ENCODE measurements at places on chromosomes 5 and 9.

DNA sequence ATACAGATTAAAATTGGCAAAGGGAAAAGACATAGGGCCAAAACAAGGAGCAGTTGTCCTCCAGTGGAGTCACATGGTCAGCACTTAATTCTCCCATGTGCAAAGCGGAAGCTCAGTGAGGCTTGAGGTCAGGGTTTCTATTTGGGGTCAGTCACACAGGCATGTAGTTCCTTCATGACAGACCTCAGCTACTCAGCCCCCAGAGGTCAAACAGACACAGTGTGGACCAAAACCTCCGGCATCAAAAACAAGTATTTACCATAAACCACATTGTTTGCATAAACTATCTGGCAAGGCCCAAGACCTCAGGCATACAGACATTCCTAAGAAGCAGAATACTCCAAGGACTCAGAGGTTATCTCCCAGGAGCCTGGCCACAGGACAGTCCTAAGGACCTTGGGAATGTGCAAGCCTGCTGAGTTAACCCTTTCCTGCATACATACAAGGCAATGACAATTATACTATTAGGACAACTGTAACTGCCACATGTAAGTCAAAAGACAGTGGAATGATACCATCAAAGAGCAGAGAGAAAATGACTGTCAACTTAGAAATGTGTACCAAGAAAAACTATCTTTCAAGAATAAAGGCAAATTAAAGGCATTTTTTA is 28.7 kb upstream of the FNIP1 start:
- no peak for DNase-seq

DNA sequence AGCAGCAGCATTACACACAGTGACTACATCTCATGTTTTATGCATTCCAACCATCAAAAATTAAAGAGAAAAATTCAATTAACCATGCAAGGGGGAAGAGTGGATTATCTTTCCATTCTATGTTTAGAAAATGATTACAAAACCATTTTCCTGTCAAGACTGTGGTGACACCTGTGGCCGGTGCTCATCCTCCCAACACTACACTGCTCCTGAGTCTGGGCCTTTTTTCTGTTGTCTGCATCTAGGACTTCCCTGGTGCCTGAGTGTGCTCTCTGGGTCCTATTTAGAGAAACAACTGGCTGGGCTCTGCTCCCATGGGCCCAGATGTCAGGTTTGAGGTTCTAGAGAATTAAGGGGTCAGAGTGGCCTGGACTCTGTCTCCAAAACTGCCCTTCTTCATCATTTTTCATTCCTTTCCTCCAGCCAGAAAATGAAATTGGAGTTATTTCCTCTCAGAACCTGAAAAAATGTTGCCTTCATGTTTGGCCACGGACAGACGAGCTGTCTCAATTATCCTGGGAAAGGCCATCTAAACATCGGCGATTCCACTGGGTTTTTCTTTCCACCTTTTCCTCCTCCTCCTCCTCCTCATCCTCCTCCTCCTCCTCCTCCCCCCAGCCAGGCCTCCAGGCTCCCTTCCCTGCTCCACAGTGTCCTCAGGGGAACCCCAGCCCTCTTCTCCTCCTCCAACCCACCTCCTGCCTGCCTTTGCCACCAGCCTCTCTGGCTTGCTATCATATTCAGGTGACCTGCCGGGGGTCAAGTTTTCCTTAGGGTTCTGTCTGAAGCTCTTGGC is 11.4 kb upstream of the ARSI start:
- no peak for DNase-seq

- no peak for DNase-seq
Observed at GRCh38 chr5:55306641-55307382, 682 bp downstream of the DHX29 start.

DNA sequence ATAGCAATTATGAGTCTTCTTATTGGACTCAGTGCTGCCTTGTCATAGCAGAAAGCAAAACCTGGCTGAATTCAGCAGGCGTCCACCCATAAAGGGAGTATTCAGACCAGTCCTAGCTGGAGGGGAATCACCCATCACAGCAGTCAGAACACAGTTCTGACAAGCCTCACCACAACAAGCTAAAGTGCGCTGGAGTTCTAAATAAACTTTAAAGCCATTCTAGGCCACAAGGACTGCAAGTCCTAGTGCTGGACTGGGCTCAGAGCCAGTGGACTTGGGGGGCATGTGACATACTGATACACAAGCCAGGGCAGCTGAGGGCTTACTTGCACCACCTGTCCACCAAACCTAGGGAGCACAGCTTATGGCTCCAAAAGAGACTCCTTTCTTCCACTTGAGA is 115.3 kb upstream of the PCSK5 start:
- no peak for DNase-seq

- no peak for DNase-seq
Observed at GRCh38 chr5:108303611-108304010, 78.3 kb downstream of the FBXL17 start.

DNA sequence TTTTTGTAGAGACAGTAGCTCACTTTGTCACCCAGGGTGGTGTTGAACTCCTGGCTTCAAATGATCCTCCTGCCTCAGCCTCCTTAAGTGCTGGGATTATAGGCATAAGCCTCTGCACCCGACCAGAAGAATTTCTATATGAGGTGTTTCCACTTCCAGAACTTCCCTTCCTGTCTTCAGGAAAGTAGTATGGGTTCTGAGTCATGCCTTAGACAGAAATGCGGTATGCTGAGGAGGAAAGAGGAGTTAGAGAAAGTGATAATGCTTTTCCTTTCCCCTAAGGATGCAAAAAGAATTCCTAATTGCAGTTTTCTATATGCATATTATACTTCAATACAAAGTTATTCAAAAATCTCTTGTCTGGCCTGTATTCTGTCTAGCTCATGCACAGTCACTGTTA is 16.4 kb upstream of the ADAMTSL1 start:
- DNase-seq: no peak

GRCh38 chr5:82106207-82106606 is 134.4 kb downstream of the ATG10 start:
- DNase-seq: no peak

GRCh38 chr9:137387114-137387890 is 35.7 kb downstream of the EXD3 start:
- DNase-seq: no peak

DNA sequence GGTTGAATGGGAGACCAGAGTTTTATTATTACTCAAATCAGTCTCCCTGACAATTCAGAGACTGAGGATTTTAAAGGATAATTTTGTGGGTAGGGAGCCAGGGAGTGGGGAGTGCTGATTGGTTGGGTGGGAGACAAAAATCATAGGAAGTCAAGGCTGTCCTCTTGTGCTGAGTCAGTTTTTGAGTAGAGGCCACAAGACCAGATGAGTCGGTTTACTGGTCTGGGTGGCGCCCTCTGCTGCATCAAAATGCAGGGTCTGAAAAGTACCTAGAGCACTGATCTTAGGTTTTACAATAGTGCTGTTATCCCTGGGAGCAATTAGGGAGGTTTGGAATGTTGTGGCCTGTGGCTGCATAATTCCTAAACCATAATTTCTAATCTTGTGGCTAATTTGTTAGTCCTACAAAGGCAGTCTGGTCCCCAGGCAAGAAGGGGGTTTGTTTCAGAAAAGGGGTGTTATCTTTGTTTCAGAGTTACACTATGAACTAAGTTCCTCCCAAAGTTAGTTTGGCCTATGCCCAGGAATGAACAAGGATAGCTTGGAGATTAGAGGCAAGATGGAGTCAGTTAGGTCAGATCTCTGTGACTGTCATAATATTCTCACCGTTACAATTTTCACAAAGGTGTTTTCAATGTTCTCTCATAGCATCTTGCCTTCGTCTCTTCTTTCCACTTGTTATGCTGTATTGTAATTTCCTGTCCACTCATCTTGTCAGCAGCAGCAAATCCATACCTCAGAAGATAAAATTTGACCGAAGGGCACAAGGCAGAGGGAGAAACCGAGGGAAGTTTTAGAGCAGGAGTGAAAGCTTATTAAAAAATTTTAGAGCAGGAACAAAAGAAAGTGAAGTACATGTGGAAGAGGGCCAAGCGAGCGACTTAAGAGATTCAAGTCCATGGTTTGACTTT is 59.2 kb upstream of the CLINT1 start:
- DNase-seq: peak; percentile 3

DNA sequence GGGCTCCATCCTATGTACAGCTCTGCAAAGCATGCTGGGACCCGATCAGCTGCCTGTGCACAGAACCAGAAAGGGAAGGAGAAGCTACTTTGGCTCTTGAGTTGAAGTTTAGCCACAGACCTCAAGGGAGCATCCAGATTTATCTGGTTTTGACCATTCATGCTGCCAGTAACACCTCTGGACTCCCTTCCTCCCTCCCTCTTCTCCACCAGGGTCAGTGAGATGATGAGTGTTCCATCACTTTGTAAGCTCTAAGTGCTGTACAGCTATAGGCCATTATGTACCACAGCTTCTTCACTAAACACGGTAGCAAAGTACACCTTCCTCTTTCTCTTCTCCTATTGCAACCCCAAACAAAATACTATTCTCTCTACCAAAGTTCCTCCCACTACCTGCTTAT is 77.9 kb downstream of the GLIS3 start:
- no peak for DNase-seq

DNA sequence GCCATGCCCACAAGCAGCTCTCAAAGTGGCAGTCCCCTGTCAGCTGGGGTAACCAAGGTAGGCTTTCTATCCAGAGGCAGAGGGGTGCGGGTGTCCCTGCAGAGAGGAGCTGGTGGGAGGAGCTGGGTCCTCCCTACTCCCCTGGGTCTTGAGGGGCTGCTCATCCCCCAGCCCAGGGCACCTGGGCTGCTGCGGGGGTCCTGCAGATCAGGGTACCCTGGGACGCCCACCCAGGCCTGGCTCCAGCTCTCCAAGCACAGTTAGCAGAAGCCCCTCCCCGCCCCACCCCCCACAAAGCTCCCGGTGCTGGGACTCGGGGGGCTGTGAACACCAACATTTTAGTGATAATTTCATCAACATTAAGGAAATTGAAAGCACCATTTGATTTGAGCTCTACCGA is 29.8 kb downstream of the VAV2 start:
- no peak for DNase-seq

DNA sequence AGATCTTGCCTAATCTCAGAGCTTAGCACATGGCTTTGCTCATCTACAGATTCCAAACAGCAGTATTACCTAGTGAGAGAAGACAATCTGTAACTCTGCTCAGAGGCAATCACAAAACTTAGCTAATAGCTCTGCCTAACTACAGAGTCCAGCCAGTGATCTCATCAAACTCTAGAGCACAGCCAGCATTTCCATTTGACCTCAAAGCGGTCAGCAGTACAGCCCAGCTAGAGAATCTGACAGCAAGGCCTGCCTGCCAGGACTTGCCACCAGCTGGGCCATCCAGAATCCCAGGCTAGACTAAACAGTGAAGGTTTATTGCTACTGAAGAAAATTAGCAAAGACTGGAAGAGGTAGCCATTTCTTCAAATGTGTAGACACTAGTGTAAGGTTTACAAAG is 217.9 kb upstream of the VLDLR start:
- DNase-seq: no peak

DNA sequence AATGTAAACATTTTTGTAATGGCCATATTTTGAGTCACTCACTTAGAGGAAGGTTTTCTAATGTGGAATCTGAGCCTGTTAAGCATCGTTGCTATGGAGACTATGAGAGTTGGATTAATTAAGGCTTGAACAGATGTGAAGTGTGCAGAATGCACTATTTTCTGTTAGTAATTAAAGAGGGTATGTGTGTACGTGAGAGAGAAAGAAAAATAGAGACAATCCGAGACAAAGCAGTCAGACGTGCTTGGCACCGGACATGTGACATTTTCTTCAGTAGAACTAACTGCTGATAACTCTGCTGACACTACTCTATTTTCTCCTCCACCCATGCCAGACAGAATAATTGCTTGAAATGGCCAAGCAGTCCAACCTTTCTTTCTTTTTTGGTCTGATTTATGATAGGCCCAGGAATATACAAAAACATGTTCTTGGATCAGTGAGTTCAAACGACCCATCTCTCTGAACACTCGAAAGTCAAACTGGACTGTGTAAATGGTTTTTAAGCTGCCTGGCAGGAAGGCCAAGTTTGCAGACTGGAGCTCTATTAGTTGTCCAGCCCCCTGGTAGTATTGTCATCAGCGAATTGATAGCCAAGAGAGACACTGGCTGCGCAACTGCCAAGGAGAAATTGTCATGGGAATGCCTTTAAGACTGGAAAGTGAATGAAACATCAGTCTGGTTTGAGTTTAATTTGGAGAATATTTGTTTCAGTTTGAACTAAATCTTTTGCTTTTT is 322.1 kb downstream of the ARHGEF28 start:
- no peak for DNase-seq

DNA sequence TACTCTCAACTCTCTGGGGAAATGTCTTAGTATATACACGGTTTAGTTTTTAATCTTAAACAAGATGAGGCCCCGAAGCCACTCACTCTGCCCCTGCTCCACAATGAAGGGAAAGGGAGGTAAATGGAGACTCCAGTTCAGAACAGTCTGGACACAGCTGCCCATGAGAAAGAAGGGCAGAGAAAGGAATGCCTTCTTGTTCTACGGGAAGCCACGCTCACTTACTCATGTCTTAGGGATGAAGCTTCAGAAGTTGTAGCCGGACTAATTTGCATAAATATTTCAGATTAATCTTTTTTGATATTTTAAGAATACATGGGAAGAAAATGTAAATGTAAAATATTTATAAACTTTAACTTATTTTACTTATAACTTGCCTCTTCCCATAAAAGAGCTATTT is 94.0 kb downstream of the COL23A1 start:
- DNase-seq: no peak

GRCh38 chr5:1515921-1516571 is 7.7 kb downstream of the LPCAT1 start:
- no peak for DNase-seq

DNA sequence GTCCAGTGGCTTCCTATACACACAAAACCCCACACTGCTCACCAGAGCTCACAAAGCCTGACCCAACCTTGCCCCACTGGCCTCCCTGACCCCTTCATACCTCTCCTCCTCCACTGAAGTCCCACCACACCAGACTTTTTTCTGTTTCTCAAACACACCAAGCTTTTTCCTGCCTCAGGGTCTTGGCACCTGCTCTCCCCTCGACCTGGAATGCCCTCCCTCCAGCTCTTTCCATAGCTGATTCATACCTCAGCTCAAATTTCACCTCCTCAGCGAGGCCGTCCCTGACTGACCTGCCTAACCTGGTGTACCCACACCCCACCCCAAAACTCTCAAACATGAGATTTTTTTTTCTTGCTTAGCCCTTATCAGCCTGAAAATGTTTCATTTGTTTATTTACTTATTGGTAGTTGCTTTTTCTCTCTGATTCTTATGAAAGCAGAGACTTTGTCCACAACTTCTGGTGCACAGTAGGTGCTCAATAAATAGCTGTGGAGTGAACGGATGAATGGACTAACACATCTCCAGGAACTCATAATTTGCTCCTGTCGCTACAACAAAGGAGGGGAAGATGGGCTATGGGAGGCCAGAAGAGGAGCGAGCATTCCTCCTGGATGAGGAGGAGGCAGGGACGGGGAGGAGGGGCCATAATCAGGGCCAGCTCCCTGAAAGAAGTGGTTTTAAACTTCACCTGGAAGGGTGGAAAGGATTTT is 84.3 kb downstream of the SH3TC2 start:
- DNase-seq: no peak

DNA sequence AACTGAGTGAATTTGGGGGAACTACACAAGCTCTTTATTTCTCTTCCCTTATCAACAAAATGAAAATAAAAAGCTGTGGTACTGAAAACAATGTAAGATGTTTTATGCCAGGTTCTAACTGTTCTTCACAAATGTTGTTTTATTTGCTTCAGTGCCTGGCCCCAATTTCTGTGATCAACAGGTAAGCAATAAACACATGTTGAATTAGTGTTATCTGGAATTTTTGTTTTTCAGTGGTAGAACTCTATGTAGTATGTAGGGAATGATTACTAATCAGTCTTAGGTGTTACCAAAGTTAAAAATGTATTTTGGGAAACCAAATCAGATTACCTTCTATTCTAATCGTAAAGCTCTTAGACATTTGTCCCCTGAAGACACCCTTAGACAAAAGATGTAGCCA is 7.5 kb upstream of the DPYSL3 start:
- no peak for DNase-seq

- no peak for DNase-seq
Observed at GRCh38 chr5:1686016-1686802, 113.4 kb downstream of the MRPL36 start.
